ENCODE measurements at places on chromosomes 4 and X.

DNA sequence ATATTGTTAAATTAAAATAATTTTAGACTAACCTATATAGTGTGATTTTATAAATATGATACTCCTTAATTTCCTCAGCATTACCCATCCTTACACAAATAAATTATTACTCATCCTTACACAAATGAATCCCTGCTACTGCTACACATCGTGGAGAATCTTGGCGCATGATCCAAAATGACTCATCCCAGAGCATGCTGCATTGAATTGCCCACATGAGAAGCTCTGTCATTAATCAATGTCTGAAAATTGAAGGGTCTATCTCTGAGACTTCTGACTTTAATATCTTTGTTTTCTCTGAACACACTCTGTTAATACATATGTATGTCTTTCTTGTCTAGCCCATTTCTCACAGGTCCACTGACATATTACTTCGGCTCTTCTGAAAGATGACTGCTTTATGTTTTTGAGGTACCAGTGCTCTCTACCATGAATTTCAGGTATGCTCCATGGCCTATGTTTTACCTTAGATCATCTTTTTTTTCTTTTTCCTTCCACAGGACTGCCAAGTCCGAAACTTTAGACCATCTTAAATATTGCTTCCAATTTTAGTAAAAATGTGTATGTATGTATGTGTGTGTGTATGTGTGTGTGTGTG is 15.7 kb upstream of the DUSP21 start:
- no peak for DNase-seq

DNA sequence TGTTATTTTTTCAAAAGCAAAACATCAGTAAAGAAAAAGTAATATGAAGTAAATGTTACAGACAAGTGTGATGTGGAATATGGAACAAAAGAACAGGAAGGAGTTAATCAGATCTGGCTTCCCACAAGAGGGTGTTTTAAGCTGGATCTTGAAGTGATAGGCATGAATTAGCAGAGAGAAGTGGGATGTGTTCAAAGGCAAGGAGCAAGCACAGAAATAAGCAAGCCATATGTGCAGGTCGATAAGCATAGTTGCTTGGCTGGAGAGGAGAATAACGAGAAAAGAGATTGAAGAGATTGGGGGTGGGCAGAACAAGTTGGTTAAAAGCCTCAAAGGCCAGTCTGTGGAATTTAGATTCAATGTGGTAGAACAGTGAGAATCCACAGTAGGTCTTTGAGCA is 60.9 kb upstream of the PRPS1 start:
- no peak for DNase-seq

GRCh38 chr4:146308951-146309350 is 94.6 kb downstream of the REELD1 start:
- no peak for DNase-seq

- no peak for DNase-seq
Measured at GRCh38 chr4:95545546-95545945, 3.2 kb downstream of the UNC5C start.
